ENCODE measurements at places on chromosomes 12 and 14.

- DNase-seq: no peak
These were observed 10.0 kb downstream of the MNAT1 start for GRCh38 chr14:60744566-60744965.

DNA sequence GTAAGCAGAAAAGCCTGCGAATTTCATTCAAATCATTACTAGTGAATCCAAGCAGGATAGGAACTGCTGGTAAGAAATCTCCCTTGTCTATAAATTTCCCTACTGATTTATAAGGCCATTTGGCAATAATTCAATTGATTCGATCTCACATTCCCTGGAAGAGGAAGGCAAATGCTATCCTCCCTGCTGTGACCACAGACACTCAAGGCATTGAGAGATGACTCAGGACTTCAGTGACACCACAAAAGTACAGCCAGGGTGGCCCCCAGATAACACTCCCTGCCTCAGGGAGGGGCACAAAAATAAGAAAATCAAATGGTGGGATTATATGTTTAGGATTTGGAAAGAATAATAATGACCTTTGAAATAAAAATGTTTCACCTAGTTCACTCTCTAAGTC, 162.7 kb downstream of the GRIP1 start:
- DNase-seq: no peak

DNA sequence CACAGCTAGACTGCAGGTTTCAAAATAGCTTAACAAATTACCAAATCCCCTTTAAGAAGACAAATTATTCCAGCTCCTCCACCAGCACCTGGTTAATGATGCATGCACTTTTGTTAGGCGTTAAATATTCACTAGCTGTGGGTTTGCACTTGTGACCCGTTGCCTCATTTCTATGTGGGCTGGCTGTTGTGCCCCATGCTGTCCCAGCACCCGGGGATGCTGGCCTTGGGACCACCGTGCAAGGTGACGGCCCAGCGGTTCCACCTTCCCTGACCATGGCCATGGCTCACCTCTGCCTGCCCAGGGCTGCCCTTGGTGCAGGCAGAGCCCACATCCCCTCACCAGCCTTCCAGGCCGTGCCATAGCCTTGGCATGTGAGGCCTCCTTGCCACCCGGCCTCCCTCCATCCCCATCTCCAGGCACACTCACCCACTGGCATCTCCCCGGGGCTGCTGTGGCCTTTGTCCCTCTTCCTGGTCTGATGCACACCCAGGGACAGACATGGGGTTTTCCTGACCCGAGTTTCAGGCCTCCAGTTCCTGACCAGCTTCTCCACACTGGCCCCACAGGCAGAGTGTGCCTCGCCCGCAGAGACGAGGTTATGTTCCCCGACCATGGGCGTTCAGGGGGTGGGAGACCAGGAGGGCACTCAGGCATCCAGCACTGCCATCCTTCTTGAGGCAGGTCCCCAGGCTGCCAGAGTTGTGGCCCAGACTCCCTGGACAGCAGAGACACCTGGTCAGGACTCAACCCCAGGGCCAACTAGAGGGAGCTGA, 20.3 kb upstream of the C14orf180 start:
- DNase-seq: peak; percentile 68

DNA sequence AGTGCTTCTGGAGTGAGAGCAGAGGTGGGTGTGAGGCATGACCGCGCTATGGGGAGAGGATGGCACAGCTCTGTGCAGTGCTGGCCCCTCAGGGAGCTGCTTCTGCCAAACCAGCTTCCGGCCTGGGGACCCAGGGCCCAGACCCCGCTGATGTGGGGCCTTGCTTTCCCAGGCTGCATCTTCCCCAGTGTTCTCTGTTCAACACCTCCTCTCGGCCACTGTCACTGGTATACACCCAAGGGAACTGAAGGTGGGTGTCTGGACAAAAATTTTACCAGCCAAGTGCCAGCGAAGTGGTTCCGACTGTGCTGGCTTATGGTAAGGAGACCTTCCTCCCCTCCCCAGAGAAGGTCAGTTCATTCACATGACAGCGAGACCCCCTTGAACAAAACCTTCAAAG, 179.1 kb downstream of the AACS start:
- DNase-seq: no peak

DNA sequence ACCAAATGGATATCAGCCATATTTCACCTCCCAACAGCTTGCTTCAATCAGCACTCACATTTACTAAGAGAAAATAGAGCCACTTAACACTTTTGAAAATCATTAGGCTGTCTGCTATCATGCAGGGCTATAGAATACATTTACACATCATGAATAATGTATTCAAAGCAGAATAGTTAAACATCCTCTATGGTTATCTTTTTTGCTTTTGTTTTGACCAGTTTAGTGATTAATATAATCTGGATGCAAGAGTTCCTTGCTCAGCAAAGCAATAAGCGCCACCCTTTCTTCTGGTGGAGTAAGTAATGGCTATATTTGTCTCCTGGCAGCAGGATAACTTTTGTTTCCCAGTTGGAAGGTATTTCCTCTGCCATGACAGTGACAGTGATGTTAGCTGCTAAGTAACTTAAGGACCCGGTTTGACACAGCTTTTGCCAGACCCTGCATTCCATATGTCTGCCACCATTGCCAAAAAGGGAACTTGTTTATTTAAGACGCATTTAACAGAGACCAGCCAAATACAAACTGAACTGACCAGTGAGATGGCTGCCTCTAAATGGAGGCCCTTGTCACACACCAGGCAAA, 70.3 kb upstream of the NR2C1 start:
- DNase-seq: no peak

DNA sequence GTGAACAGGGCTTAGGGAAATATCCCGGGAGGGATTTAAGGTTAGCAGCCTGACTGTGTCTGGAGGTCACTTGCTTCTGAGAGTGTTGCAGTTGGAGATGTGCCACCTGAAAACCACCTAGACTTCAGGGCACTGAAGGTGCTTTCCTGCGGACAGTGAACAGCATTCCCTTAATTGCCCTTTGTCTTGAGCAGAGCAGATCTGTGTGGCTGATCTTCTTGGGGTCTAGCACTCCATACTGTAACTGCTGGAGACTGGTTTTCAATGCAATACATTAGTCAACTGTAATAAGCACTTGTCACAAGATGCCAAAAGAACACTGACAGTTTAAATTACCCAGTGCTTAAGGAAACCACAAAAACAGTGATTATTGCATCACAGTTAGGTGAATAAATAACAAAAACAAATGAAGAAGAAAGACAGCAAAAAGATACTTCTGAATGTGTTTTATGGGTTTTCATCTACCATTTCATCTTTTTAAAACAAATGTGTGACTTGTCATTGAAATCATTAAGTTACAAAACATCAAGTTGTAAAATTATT, 111.8 kb downstream of the PRIMA1 start:
- DNase-seq: no peak

All from RWPE2 (cell line).